ENCODE measurements at places on chromosomes 7 and 10.

- DNase-seq = no peak
Observed at GRCh38 chr10:60508831-60509230, 119.2 kb upstream of the ANK3 start.

DNA sequence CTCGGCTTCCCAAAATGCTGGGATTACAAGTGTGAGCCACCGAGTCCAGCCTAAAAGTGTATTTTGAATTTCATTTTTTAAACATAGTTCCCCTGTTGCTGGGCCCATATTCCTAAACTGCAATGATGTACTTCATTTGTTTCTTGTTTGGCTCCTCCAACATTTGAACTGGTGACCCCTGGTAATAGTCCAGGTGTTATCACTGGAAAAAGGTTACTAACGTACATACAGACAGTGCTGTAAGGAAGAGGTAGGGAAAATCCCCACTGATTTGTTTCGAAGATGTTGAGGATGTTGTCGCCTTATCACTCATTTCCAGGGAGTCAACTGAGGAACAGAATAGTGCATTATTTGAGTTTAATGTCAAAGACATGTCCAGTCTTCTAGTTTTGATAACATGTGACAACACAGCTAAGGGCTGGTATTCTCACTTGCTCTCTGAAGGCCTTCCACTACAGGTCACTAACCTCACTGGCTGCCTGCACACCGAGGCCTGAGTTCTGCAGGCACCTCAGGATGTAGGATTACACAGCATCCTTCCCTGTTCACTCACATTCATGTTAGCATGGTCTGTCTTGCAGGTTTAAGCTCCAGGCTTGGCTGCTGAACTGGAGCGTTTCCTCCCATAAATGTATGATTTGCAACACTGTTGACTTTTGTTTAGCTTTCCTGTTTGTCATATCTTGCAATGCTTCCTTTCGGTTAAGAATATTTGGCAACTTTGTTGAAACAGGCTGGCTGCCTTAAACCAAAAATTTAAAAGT lies 362.8 kb downstream of the INHBA start:
- no peak for DNase-seq

DNA sequence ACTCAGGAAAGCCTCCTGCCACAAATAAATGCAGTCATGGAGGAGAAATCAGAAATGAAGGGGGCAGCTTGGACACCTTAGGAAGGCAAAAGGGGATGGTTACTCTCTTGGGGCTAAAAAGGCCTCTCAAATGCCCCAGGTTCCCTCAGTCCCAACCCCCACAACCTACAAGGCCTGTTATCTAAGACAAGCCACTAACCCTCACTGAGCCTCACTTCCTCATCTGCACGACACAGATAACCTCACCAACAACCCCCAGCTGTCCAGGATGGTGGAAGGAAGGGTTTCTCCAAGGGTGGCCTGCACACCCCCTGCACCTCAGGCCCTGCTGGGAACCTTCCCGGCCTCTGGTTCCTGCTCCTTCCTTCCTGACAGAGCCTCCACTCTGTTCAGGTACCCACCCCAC lies 29.2 kb downstream of the SORBS1 start:
- no peak for DNase-seq

GRCh38 chr10:44991571-44991970 lies 9.2 kb upstream of the ZNF22 start:
- DNase-seq = no peak

- no peak for DNase-seq
Observed at GRCh38 chr10:116853287-116853686, 4.0 kb downstream of the ENO4 start.

DNA sequence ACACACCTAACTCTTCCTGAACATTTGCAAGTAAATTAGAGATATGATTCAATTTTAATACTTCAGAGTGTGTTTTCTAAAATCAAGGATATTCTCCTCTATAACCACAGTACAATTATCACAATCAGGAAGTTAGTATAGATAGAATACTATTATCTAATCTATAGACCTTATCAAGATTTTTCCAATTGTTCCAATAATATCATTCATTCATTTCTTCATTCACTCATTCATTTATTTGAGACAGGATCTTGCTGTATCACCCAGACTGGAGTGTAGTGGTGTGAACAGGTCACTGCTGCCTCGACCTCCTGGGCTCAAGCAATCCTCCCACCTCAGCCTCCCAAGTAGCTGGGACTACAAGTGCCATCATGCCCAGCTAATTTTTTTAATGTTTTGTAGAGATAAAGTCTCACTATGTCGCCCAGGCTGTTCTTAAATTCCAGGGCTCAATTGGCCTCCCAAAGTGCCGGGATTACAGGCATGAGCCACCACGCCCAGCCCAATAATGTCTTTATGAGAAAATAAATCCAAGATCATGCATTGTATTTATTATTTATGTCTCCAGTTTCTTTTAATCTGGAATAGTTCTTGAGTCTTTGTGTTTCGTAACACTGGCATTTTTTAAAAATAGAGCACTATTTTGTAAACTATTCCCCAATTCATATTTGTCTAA lies 10.6 kb upstream of the MRPS16 start:
- no peak for DNase-seq

- DNase-seq = no peak
Observed at GRCh38 chr7:32228601-32229000, 158.4 kb upstream of the PDE1C start.

DNA sequence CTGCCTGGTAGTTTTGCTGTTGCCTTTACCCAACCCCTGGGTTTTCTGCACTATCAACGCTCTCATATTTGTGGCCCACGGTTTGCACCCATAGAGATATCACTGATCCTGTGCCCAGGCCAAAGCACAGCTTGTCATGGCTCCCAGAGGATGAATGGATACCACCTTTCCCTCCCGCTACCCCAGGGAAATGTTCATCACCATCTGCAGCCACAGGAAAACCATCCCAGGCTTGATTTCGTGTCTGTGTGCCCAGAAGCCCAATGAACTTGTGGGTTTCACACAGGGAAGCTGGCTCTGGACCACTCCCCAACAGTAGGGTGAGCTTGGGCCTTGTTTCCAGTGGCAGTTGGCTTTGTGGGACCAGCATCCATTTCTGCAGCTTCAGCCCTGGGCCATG lies 143.1 kb upstream of the GDF10 start:
- DNase-seq = no peak

- no peak for DNase-seq
Observed at GRCh38 chr10:44774676-44775401, 136.3 kb upstream of the TMEM72 start.

DNA sequence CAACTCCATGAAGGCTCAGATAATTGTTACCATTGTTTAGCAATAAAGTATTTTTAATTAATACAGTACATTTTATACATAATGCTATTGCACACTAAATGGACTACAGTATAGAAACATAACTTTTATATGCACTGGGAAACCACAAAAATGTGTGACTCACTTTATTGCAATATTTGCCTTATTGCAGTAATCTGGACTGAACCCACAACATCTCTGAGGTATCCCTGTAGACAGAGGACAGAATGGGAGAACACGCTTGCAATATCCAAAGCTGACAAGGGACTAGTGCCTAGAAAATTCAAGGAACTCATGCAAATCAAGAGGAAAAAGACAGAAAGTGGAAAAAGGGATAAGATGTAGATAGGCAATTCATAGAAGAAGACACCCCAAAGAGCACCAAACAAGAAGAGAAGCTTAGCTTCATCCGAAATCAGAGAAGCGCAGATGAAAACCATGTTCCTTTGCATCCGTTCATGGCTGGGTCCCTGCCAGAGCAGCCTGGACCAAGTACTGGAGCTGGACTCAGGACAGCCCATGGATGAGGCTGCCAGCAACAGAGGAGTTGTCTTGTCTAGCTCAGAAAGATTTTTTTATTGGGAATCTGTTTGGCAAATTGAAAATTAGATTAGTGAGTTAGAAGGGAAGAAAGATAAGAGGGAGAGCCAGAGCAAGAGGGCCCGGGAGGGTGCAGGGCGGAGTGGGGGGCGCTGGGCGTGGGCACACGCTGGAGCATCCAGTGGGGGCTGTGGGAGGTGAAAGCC lies 16.0 kb upstream of the GALNTL5 start:
- DNase-seq = no peak

DNA sequence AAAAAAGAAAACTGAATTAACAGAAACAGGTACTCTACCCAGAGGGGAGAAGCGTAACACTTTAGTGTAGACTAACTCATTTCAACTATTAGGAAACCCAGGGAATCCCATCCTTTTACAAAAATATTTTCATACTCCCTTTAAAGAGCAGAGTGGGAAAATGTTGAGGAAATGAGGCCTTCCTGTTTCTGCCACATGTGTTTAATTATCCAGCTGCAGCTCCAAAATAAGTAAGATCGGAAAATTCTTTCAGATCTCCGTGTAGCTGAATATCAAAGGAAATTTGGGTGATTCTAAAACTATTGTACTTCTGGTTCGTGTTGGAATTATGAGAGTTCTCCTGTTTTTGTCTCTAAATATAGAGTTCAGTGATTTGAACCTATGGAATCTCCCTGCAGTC lies 58.0 kb upstream of the CAV2 start:
- no peak for DNase-seq

DNA sequence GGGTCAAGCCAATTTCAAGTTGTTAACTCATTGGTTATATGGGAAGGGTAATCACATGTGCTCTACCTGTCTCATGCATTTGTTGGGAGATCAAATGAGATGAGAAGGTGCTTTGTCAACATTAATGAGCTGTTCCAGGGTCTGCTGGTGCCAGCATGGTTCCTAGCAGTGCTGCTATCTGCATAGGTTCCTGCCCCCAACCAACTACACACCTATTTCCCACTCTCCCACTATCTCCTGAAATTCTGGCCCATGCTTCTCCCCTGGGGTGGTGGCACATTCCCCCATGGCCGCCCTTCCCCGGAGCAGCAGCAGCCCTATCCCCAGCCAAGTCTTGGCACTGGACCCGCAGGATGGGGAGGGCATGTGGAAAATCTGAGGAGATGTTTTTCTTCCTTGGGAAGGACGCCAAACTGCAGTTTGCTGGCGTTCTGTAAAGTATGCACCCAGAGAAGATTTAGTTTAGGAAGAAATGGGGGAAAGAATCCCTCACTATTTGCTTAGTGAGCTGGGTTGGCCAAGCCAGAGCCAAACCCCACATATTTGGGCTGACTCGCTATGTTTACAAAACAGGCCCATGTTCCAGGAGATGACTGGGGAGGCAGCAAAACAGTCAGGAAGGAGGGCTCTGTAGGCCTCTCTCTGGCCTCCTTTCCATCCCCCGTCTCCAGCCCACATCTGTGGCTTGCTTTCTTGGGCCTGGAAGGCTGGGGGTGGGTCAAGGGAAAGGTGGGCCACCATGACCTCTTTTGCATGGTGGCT lies 42.5 kb downstream of the PPP1R3C start:
- DNase-seq = no peak

GRCh38 chr7:114740941-114741340 lies 181.0 kb upstream of the MDFIC start:
- DNase-seq = no peak

DNA sequence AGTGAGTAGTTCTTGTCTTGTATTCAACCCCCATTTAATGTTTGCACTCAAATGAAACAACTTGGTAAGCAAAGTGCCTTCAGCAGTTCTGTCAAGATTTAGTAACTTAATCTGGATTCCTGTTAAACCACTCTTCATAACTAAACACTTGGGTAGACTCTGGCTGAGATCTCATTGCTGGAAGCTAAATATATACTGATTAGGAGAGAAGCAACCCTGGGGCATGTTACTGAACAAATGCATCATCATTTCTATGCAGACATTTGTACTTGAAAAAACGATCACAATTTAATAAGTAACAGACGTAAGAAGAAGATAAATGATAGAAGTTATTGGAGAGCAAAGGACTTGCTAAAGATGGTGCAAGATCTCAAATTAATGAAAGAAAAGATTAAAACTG lies 308.4 kb upstream of the POM121L12 start:
- DNase-seq = no peak

- DNase-seq = no peak
Observed at GRCh38 chr7:151013356-151013732, 10.9 kb downstream of the ATG9B start.

- no peak for DNase-seq
Observed at GRCh38 chr7:120189623-120190022, 83.4 kb upstream of the KCND2 start.

GRCh38 chr7:127940381-127941160 lies 90.7 kb downstream of the LRRC4 start:
- no peak for DNase-seq

- no peak for DNase-seq
Observed at GRCh38 chr7:42611961-42612360, 299.9 kb downstream of the C7orf25 start.

DNA sequence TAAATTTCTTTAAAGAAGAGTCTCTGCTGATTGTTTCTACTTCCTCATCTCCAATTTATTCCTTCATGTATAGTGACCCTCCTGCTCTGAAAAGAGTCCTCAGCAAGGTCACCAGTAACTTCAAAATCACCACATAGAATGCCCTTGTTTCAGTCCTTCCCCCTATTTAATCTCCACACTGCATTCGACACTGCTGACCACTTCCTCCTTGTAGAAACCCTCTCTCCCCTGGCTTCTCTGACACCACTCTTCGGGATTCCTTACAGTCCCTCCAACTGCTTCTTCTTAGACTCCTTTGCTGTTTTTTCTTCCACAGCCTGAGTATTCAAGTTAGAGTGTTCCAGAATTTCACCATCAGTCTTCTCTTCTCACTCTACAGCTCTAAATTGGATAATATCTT lies 89.5 kb downstream of the VPS41 start:
- no peak for DNase-seq

GRCh38 chr7:37013771-37014170 lies 289.5 kb upstream of the AOAH start:
- no peak for DNase-seq

- no peak for DNase-seq
Observed at GRCh38 chr7:133859231-133859630, 267.9 kb upstream of the LRGUK start.

- no peak for DNase-seq
Observed at GRCh38 chr10:15763006-15763405, 43.3 kb upstream of the ITGA8 start.

Measured in DND-41 (cell line).